Renal cortical epithelial cell (primary cell): ENCODE measurements at places on chromosomes 12 and 14. TPM values are rescaled to one million over a fixed set of nuclear protein-coding genes. Genes with fewer than 3 reads are reported as not detected.

DNA sequence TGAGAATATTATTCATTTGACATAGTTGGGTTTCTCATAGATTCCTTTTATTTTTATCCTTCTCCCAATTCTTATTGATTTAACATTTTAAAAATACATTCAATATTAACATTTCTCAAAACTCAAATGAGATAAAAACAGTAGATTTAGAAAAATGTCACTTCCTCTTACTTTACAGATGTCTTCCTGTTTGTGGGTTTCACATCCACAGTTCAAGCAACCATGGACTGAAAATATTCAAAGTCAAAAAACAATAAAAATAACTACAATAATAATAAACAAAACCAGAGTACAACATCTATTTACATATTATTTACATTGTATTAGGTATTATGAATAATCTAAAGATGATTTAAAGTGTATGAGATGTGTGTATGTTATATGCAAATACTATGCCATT lies 111.3 kb upstream of the SLC16A7 start:
- DNase-seq: no peak

- DNase-seq: peak; percentile 6
Observed at GRCh38 chr12:56334490-56334793, 642 bp upstream of the PAN2 start.

GRCh38 chr14:38128640-38129039 lies 79.1 kb upstream of the SSTR1 start:
- DNase-seq: no peak

DNA sequence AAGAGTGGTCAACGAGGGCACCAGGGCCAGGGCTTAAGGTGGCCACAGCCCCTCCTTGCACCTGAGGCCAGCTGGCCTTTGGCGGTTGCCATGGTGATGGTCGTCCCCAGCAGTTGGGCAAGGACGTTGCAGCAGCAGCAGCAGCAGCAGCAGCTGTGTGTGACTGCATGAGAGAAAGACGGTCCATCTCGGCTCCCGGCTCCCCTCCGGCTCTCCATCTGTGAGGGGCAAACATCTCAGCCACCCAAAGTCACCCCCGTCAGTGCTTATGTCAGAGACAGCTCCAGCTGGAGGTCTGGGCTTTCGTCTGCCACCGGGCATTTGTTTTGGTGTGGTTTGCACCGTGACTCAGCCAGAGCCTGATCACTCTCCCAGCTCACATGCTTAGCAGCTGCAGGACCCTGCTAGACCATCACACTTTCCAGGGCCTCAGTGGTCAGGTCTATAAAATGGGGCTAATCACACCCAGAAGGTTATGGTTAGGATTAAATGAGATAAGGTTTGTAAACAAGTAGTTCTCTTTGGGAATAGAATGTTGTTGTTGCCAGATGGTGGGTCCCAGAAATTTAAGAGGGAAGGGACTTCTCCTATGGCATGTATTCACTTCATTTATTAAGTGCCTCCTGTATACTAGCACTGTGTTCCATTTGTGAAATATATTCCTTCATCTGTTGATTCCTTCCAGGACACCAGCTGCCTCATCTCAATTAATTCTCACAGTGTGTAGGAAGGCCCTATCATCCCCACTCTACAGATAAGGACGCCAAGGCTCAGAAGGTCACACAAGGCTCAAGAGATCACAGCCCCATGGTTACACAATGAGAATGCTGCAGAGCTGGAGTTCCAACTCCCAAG lies 212.6 kb upstream of the LHX5 start:
- DNase-seq: no peak

LIN7A gene
- 3.3 and 11.2 TPM in 2 replicates for total RNA-seq
